ENCODE measurements at places on chromosomes 1 and 21.

- DNase-seq, result no peak
Observed at GRCh38 chr1:234756066-234756774, 146.2 kb upstream of the IRF2BP2 start.

GRCh38 chr1:8472668-8473067, 154.8 kb downstream of the SLC45A1 start:
- no peak for DNase-seq

DNA sequence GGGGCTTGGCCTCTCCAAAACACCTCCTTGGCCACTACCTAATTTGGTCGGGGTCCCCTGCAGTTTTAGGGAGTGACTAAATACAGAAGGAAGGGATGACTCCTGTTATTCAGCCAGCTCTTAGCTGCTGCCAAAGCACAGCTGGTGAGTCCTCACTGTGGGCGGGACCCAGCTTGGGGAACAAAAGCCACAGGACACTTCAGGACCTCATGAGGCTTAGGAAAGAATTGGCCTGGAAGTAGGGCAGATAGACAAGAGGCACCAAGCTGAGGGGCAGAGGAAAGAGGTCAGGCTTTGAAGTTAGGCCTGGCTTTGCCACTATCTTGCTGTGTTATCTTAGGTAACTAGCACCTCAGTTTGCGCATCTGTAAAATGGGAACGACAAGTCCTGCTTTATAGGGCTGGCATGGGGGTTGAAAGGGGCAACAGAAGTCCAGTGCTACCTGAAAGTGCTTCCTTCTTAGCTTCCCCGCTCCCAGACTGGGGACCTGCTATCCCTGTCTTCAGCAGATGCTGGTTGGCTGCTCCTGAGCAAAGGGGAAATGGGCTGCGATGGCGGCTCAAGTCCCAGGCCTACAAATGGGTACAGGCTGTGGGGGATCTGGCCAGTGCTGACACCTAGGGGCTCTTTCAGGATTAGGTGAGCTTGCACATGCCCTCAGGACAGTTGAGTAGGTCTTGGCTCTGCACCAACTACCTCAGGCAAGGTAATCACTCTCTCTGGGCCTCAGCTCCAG, 15.7 kb downstream of the IFI6 start:
- DNase-seq, result no peak

GRCh38 chr1:240827786-240828185, 215.8 kb upstream of the GREM2 start:
- DNase-seq, result no peak

GRCh38 chr1:198604975-198605374, 33.9 kb upstream of the PTPRC start:
- no peak for DNase-seq

DNA sequence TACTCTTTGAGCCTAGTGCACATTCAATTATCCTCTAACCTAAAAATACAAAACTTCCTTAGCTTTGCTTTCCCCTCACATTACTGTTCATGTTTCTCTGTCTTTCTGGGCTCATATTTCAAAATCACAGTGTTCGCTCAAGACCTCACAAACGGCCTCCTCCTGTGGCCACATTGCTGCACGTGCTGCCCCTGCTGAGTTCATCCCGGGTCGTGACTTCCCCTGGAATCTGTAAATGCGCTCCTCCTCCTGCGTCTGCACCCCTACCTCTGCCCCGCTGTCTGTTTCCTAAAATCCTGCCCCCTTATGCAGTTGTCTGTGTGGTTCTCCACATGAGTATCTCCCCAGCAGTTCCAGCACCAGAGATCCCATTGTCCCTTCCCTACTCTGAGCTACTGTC, 45.5 kb upstream of the RAVER2 start:
- no peak for DNase-seq

DNA sequence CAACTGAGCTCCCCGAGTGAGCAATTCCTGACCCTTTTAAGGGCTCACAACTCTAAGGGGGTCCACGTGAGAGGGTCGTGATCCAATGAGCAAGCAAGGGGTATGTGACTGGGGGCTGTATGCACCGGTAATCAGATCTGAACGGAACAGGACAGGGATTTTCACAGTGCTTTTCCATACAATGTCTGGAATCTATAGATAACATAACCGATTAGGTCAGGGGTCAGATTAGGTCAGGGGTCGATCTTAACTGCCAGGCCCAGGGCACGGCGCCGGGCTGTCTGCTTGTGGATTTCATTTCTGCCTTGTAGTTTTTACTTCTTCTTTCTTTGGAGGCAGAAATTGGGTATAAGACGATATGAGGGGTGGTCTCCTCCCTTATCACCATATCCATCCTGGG, 30.7 kb upstream of the OPRD1 start:
- DNase-seq, result no peak

DNA sequence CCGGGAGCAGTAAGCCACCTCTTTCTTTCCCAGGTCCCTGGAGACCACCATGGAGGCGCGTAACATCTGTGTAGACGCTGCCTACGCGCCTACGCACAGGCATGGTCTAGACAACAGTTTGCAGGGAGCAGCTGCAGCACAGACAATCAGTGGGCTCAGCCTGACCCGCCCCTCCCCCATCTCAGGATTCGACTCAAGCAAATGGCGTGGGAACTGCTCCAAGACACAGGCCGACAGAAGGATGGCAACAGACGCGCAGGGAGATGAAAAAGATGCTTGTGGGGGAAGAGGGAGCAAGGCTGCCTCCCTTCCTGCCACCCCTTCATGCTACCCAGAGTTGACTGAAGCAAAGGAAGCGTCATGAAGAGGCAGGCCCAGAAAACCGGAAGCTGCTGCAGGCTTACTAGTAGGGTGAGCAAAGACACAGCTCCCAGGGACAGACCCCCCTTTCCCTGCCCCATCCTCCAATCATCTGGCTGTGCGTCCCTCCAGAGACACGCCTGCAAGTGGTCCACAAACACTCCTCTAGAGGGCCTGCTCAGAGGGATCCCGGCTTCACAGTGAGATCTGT, 19.5 kb downstream of the STK40 start:
- DNase-seq, result peak; percentile 81

DNA sequence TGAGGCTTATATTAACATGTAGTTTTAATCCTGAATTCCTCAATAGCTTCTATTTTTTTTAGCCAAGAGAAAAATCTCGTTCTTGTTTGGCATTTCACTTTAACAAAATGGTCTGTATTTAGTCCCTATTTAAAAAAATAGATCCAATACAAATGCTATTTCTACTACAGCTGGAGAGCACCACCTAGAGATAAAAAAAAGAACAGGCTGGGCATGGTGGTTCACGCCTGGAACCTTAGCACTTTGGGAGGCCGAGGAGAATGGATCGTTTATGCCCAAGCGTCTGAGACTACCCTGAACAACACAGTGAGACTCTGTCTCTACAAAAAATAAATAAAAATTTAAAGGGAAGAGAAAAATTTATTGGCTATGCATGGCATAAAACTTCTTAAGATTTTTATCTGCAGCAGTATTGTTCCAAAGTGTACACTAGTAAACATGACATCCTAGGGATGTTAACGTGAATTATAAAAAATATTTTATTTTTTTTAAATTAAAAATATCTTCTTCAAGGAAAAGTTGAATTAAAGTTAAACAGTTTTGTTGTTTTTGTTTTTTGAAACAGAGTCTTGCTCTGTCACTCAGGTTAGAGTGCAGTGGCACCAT, 4.4 kb downstream of the ST7L start:
- DNase-seq, result no peak

- no peak for DNase-seq
Observed at GRCh38 chr1:10761503-10762152, 34.8 kb downstream of the CASZ1 start.

DNA sequence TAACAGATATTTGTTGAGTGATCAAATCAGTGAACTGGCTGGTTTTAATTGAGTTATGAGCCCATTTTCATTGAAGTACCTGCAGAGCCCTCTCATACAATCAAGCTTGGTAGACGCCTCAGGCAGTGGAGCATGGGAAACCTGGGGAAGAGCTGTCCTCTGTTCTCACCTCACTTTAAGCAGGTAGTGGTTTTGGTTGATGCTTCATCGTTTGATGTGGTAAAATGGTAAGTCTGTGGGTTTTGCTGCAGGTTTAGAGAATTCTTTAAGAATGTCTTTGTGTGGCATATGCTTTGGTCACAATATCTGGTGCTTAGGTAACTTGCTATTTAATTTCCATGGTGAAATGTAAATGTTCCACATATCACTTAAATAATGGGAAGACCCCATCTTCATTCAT, 10.0 kb downstream of the LAMC1 start:
- DNase-seq, result no peak

DNA sequence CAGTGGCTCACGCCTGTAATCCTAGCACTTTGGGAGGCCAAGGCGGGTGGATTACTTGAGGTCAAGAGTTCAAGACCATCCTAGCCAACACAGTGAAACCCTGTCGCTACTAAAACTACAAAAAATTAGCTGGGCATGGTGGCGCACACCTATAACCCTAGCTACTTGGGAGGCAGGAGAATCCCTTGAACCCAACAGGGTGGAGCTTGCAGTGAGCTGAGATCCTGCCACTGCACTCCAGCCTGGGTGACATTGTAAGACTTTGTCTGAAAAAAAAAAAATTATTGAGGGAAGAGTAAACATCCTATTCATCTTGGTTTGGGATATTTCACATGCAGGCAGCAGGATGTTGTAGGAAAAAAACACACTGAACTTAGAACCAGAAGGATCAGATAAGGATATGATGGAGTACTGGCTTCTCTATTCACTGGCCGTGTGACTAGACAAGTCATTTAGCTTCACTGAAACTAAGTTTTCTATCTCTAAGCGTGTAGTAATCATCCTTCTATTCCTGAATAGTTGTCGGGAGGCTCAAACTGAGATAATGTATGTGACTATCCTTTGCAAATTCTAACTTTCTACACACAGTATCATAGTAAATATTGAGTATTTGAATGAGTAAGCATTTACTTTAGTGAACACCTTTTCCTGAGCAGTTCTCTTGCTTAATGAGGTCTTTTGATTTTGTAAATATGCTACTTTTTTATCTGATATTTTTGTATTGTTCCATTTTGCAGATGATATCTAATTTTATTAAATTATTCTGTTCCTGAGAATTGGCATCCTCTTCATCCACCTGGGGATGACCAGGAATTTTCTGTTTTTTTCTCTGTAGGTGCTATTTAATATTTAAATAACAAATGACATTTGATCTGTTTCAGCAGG, 18.2 kb downstream of the CAP1 start:
- DNase-seq, result no peak

DNA sequence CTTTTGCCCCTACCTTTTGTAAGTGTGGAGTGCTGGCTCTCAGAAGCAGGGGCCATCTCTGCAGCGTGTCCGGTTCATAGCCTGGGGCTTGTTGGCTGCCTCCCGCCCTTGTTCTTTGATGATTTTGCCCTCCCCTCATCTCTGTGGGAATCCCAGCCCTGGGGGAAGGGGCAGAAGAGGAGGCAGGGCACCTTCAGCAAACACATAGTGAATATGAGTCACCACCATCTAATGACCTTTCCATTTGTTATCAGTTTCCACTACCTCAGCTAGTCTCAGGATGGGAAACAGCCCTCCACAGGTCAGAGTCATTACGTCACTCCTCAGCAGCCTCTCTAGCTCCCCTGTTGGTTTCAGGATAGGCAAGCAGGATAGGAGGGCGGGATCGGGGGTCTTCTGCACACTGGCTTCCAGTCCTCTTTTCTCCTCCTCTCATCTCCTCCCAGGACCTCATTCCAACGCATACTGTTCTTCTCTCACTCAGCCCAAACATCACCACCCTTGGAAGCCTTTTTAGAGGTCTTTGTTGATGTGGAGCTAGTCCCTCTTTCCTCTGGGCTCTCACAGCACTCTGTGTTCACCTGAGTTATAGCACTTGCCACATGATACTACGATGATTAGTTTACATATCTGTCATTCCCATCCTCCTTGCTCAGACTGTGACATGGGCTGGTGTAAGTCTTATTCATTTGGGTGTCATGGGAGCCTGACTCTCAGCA, 15.8 kb downstream of the GADD45A start:
- DNase-seq, result no peak

GRCh38 chr1:64396817-64397216, 73.1 kb upstream of the CACHD1 start:
- DNase-seq, result no peak

GRCh38 chr1:229650045-229650444, 24.0 kb downstream of the URB2 start:
- no peak for DNase-seq

- no peak for DNase-seq
Observed at GRCh38 chr1:119547805-119548204, 40.8 kb downstream of the HSD3B1 start.

- DNase-seq, result no peak
Observed at GRCh38 chr21:42073145-42074099, 2.3 kb downstream of the UMODL1 start.

- no peak for DNase-seq
Observed at GRCh38 chr1:170340308-170340707, 191.7 kb upstream of the GORAB start.

DNA sequence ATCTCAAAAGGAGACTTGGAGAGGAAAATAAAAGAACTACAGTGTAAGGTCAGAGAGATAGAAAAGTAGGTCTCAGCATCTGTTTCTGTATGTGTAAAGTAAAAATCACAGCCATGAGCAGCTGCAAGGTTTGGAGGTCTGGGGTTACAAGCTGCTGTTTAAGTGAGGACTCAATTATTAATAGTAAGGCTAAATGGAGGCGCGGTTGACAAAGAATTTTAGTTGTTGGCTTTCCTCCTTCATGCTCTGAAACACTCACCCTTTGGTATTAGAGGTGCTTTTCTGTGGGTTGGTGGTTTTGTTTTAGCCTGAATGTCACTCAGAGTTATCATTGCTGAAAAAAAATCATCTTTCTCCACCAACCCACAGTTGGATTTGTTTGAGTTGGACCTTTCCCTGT, 59.8 kb upstream of the HAO2 start:
- no peak for DNase-seq

DNA sequence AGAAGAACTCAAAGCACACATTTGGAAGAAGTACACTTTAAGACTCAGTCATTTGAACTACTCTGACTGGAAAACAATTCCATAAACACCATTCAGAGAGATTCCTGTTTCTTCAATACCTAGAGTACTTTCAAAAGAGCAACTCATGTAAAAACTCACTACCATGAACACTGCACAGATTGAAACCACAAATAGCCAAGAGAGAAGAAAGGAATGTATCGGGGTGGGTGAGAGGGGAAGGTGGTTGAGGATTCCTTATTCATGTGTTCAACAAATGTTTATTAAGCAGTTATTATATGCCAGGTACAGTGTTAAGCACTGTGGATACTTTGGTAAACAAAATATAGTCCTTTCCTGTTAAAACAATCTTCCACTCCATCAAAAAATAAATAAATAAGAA, 64.7 kb downstream of the NRIP1 start:
- no peak for DNase-seq

- no peak for DNase-seq
Observed at GRCh38 chr1:217275655-217276398, 355.1 kb downstream of the GPATCH2 start.

DNA sequence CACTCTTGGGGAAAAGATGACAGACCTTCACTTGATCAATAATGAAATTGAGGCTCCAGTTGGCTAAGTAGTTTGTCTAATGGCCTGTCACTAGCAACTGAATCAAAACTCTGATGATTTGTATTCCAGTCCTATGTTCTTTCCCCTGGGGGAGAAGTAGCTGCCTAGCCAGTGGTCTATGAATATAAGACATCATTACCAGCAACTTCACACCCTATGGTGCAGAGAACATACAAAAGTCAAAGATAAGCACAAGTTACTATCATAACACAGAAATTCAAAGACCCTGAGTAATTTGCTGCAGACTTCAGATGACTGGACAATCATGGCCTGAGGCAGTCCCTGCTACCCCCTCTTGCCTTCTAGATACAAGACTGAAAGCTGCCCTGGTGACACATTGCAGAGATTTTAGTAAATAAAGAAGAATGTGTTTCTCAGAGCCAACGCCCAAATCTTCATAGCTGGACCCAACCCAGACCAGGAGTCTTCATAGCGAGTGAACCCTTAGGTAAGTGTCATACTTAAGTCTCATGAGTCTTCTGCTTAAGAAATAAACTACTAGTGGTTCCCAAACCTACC, 993 bp downstream of the PDZK1 start:
- DNase-seq, result no peak
